AG10803 (cell line): ENCODE measurements at places on chromosomes 7 and 10.

GRCh38 chr7:37535841-37536240 is 87.2 kb upstream of the ELMO1 start:
- no peak for DNase-seq

DNA sequence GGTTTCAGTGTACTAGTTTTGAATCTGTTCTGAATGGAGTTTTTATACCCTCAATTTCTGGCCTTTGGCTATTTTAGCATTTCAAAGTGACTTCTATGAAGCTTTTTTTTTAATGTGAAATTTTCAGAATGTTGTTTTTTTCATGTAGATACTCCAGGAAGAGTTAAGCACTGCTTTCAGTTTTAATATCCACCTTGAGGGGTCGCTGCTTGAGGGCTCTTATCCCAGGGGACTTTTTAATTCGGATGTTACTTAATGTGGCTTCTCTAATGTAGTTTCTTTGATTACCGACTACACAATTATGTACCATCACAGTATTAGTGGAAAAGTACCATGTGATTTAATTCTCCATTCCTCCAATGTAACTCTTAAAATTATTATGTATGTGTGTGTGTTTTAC is 5.2 kb downstream of the IFIT5 start:
- DNase-seq: peak; percentile 18

DNA sequence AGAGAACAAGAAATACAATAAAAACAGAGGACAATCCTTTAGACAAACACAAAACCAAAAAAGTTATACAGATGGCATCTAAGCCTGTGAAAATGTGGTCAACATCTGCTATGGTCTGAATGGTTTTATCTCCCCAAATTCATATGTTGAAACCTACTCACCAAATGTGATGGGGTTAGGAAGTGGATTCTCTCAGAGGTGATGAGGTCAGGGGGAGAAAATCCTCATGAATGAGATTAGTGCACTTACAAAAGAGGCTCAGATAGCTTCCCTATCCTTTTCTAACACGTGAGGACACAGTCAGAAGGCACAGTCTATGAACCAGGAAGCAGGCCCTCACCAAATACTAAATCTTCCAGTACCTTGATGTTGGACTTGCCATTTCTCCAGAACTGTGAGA is 147.8 kb upstream of the GPR22 start:
- peak; percentile 13 for DNase-seq

- peak; percentile 64 for DNase-seq
Measured at GRCh38 chr10:102509387-102509786, 5.6 kb downstream of the SUFU start.

- DNase-seq: no peak
Measured at GRCh38 chr10:38212460-38212859, 118.3 kb downstream of the ZNF37A start.

DNA sequence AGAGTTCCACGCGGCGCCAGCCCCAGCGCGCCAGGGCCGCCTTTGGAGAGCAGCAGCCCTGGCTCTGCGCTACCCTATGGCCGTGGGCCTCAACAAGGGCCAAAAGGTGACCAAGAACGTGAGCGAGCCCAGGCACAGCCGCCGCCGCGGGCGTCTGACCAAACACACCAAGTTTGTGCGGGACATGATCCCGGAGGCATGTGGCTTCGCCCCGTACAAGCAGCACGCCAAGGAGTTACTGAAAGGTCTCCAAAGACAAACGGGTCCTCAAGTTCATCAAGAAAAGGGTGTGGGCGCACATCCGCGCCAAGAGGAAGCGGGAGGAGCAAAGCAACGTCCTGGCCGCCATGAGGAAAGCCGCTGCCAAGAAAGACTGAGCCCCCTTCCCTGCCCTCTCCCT is 144.1 kb downstream of the SRPK2 start:
- no peak for DNase-seq

DNA sequence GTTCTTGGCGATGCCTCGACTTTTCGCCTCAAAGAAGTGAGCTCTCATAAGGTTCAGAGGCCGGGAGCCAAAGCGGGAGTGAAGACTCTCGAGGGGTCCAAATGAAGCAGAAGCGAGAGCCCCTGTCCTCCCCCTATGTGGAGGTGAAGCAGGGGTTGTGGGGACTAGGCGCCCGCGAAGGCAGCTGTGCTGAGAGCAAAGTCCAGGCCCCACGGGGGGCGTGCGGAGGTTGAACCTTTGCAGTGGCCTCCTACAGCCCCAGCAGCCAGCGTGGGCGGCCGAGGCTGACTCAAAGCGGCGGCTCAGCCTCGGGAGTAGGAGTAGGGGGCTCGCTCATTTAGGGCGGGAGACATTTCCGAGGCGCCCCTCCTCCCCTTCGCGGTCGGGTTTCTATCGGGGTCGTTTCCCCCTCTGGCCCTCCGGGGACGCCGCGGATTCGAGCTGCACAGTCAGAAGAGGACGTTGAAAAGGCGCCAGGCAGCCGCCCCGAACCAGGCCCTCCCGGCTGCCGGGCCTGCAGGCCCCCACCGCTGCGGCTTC is 553 bp upstream of the ADD3 start:
- DNase-seq: peak; percentile 30

DNA sequence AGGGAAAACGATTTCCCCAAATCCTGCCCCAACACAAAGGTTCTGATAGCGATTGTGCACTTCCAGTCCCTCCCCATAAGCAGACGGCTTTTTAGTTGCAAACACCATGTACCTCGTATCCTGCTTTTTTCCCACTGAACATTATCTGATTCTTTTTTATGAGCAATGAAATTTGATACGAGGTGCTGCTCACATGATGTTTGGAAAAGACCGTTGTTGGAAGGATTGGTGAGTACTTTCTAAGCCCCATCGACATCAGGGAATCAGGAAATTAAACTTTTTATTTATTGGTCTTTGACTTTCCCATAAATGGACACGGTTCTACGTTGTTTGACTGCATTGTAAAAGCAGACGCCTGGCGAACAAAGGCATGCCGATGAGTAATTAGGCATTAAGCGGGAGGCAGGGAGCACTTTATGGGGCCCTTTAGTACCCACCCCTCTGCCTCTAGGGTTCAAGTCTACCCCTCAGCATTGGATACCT is 49.4 kb downstream of the TEX36 start:
- no peak for DNase-seq

DNA sequence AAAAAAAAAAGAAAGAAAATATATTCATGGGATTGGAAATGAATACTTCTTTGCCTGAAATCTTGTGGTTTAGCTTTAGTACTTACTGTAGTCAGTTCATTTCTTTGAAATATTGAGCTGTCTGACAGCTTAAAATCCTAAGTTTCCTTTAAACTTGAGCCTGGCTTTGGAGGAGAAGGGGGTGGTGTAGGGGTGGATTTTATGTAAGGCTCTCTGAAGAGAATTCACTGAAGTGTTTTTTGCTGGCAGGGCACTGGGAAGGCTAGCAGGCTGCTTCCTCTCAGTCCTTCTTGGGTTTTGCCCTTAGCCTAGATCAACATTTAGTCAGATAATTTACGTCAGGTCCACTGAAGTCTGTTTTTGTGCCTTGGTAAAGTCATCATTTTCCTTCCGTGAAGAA is 516.5 kb downstream of the AUTS2 start:
- peak; percentile 59 for DNase-seq

- DNase-seq: no peak
Measured at GRCh38 chr7:64965594-64965993, 25.2 kb downstream of the ZNF117 start.

DNA sequence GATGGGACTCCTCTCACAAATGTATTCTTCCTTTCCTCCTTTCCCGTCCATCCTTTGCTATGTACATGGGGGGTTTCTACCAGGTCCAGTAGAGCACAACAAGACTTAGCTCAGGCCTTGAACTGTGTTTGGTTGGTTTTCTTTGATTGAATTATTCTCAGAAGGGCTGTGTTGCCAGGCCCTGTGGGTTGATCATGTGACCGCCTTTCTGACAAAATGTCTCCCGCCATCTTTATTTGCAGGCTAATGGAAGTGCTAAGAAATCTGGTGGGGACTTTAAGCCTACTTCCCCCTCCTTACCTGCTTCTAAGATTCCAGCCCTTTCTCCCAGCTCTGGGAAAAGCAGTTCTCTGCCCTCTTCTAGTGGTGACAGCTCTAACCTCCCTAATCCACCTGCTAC is 178.1 kb downstream of the ARHGAP21 start:
- DNase-seq: no peak

DNA sequence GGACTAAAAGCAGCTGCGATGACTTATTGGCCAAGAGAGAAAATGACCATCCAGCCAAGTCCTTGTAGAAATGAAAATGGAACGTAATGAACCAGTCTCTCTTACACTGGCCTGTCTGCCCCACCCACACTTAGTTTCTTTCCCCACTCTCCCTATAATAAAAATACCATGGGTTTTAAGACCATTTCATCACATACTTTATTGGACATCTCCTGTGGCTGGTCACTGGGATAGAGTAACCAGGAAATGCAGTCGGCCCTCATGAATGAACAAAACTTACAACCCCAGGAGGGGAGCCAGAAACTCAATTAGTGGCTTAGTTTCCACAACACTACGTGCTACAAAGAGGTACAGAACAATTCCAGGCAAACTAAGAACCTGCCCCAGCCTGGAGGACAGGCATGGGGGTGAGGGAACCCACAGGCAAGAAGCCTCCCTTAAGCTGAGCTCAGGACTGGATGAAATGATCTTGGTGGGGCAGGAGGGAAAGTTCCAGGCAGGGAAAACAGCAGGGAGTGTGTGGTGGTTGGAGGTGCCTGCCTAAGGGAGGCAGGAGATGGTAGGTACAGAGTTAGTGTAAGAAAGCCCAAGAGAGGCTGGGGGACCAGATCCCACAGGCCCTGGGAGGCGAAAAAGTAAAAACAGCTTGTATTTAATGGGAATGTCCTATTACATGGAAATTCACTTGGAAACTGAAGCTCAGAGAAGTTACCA is 29.6 kb downstream of the MKI67 start:
- peak; percentile 74 for DNase-seq

- peak; percentile 36 for DNase-seq
Measured at GRCh38 chr7:80533287-80533686, 21.4 kb upstream of the GNAT3 start.

DNA sequence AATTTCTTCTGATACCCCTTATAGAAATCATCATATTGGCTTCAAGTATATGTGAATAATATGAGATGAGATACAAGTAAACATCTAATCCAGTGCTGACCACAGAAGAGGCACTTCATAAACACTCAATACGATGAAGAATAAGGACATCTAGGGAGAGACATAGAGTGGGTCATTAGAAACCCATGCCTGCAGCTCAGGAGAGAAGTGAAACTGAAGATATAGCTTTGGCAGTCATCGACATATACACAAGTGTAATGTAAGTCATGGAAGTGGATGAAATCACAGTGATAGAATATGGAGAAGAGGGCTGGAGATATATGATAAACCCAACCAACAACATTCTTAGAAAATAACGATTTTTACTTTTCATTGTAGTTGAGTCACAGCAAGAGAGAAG is 665.0 kb downstream of the PARD3 start:
- DNase-seq: no peak

GRCh38 chr10:129656642-129657041 is 189.6 kb downstream of the MGMT start:
- DNase-seq: no peak

DNA sequence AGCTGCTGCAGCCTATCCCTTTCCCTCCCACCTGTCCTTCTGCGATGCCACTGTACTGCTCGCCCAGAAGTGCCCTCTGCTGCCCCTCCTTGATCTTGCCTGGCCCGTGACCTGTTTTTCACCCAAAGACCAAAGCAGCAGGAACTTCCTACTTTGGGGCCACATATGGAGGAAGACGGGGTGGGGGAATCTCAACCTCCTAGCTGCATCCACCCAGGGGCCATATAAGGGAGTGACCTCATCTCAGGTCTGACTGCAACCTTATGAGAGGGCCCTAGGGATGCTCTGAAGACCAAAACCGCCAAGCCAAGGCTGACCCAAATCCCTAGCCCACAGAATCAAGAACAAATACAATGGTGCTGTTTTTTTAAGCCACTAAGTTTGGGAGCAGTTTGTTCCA is 15.7 kb downstream of the PRKCQ start:
- DNase-seq: no peak

DNA sequence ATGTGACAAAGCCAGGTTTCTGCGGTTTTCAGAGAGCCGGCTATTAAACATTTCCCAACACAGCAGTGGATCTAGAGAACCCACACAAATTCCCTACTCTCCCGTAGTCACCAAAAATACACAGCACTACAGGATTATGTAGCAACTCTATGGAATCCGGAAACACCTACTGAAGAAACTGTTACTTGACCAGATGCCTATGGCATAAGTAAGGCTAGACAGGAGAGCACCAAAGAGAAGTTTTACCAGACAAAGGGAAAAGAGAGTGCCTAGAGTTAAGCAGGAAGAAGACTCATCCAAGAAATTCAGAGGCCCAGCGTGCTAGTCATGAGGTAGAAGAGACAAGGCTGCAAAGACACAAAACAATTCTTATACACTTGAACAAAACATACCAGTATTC is 321.1 kb downstream of the PARD3 start:
- DNase-seq: peak; percentile 43

DNA sequence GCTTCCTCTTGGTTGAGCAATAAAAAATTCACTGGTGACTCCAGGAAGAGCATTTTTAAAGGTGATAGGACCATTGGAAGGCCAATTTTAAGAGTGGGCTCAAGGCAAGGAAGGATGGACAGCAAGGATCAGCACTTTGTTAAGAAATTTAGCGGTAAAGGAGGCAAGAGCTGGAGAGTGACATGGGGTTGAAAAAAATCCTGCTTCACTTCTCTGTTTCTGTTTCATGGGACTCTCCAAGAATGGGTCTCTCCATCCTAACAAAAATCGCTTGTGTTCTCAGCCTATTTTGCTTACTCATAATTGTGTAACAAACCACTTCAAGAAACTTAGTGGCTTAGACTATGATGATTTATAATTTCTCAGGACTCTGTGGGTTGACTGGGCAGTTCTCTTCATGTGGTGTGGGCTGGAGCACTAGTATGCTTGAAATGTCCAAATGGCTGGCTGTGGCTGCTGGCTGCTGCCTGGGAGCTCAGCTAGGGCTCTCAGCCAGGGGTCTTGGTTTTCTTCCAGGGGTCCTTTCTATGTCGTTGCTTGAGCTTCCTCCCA is 59.8 kb upstream of the ZNRF2 start:
- DNase-seq: peak; percentile 95

DNA sequence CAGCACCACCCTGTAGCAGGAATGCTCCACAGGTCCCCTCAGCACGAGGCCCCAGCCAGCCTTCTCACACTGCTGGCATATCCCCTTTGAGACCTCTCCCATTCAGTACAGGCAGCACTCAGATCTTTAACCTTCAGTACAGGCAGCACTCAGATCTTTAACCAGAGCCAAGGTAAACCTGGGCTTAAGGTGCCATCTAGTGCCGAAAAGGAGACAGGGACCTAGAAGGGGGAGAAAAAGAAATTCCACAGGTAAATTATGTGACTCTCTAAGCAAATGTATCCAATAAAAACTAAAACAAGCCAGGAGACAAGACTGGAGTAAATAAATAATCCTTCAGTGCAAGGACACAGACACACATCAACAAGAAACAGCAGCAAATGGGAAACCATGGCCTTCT is 358.6 kb downstream of the PTPRN2 start:
- DNase-seq: no peak

DNA sequence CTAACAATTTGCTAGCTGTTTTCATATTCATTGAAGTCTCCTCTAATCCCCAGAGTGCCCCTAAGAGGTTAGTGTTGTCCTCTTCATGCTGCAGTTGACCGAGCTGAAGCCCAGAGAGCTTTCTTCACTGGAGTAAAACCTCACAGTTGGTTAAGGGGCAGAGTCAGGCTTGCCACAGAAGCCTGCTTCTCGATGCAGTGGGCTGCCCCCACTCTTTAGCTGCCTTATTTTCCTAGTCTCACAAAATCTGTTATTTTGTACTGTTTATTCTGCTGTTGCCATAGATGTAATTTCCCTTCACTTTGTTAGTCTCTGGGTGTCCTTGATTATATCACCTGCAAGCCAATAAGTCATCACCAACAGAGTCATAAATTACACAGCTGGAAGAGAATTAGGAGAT is 56.3 kb upstream of the ZPBP start:
- no peak for DNase-seq

GRCh38 chr7:136517971-136518370 is 350.5 kb upstream of the CHRM2 start:
- no peak for DNase-seq
